Brain (organoid and tissue), 16 donors: ENCODE measurements at places on chromosomes 5 and 9. TPM values are rescaled to one million over a fixed set of nuclear protein-coding genes. Genes with fewer than 3 reads are reported as not detected.

GARIN3 gene
- not detected for polyA plus RNA-seq

TMEM252 gene
- not detected for polyA plus RNA-seq

LIFR gene
- 7.6 TPM for polyA plus RNA-seq

C9orf153 gene
- not detected for polyA plus RNA-seq

UBQLN1 gene
- polyA plus RNA-seq = 136 TPM

CD14 gene
- 22.3 TPM for polyA plus RNA-seq

GPR151 gene
- polyA plus RNA-seq = not detected

TEK gene
- 3.3 TPM for polyA plus RNA-seq

CDC25C gene
- 13.2 TPM for polyA plus RNA-seq

SHROOM1 gene
- polyA plus RNA-seq = 14.5 TPM

LAMC3 gene
- 11.2 TPM for polyA plus RNA-seq

ATP6V0E1 gene
- polyA plus RNA-seq = 186 TPM

PCDHB13 gene
- 0.87 TPM for polyA plus RNA-seq

TTLL11 gene
- 8.7 TPM for polyA plus RNA-seq

UGCG gene
- polyA plus RNA-seq = 5.0 TPM

PCDHGB1 gene
- 2.6 TPM for polyA plus RNA-seq

CYLC2 gene
- not detected for polyA plus RNA-seq

LRSAM1 gene
- 29.4 TPM for polyA plus RNA-seq

TNC gene
- 25.7 TPM for polyA plus RNA-seq

GHR gene
- polyA plus RNA-seq = 0.20 TPM

MEIKIN gene
- polyA plus RNA-seq = not detected

F2RL2 gene
- polyA plus RNA-seq = not detected

MYOZ3 gene
- 0.24 TPM for polyA plus RNA-seq

HAPLN1 gene
- polyA plus RNA-seq = 0.39 TPM

HAVCR1 gene
- polyA plus RNA-seq = not detected

MELK gene
- polyA plus RNA-seq = 35.0 TPM

CLTA gene
- 447 TPM for polyA plus RNA-seq

SPINK13 gene
- polyA plus RNA-seq = not detected

ZBED3 gene
- 13.8 TPM for polyA plus RNA-seq
